ENCODE measurements at places on chromosomes 4 and X.
A peak's percentile ranks its signal among the peaks of the same experiment; 100 is the strongest.

- DNase-seq: no peak
Observed at GRCh38 chrX:72492499-72492898, 80.1 kb downstream of the HDAC8 start.

DNA sequence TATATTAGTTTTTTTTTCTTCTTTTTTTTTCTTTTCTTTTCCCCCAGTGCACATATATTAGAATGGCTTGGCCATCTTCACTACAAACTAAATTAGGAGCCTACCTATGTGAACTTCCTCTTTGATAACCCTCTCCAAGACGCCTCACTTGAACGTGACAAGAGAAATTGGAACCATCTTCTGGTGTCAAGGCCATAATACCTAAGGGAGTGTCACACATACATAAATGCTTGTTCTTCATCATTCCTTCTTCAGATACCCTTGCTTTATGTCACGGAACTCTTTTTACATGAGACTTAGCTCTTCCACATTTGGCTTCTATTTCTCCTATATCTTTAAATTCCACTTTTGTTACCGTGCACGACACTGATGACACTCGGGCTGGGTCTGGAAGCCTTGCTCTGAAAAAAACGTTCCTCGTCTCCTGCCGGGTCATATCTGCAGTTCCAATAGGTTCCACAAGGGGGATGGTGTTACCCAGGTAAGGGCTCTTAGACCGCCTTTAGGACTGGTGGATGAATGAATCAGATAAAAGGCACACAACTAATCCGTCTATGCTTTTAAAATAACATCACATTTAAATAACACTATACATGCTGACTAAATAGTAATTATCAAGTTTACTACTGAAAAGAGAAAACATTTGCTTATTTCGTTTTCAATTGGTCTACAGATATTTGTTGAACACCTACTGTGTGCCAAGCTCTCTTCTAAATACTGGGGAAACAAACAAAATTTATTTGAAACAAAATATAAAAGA, 19.9 kb downstream of the DGAT2L6 start:
- no peak for DNase-seq

DNA sequence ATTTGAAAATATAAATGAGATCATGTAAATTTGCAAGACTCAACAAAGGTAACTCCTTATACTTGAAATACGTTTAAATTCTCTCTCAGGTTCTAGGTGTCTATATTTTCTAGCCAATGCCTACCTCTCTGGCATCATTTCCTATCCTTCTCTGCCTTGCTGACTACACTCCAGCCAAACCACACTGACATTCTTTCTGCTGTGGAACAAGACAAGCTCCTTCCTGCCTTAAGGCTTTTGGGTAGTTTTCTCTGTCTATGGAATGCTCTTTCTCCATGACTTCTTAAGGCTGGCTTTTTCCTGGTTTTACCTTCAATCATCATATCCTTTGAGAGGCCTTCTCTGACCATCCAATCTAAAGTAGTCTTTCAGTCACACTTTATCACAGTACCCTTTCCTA, 201.0 kb downstream of the SPRY1 start:
- DNase-seq: no peak

GRCh38 chr4:88219099-88219498, 60.7 kb upstream of the ABCG2 start:
- DNase-seq: no peak

DNA sequence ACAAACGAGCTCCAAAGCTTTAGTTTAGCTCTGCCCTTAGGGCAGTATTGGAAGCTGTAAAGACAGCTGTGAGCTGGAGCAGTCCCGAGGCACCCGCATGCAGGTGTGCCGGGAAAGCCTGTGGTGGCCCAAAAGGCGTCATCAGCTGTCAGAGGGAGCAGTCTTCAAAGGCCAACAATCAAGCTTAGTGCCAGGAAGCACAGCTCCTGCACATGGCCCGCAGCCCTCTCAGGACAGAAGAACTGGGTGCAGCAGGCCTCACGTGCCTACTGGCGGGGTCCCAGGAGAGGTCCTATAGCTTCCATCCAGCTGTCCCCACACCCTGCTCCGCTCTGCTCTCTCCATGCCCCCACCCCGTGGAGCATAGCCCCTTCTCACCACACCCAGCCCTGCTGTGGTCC, 92.2 kb upstream of the TRIM2 start:
- DNase-seq: no peak

GRCh38 chr4:1191621-1192020, 19.2 kb upstream of the SPON2 start:
- DNase-seq: no peak

DNA sequence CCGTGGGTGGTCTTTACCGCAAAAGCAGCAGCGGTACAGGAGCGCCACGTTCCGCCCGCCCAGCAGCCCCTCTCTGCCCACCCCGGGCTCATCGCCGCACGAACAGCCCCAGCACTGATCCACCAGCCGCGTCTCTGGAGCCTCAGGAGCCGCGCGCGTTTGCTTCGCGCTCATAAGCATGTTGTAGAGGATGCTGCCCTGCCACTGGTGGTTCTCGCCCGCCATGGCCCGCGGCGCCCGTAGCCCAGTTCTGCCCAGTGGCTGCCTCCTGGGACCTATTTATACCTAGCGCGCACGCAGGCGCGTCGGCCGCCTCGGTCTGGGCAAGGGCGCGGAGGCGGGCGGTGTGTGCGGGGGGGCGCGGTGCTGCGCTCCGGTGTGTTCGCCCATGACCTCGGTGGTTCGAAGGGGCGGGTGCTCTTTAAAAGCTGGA, at the start of gene NR0B1:
Gene NR0B1, minus strand, starts transcription at position 252 of the 433 bp plus-strand sequence. Its CDS starts 27 bp downstream, at position 225.
- no peak for DNase-seq

- peak; percentile 30 for DNase-seq
Observed at GRCh38 chr4:72314869-72315268, 254.2 kb downstream of the ADAMTS3 start.

DNA sequence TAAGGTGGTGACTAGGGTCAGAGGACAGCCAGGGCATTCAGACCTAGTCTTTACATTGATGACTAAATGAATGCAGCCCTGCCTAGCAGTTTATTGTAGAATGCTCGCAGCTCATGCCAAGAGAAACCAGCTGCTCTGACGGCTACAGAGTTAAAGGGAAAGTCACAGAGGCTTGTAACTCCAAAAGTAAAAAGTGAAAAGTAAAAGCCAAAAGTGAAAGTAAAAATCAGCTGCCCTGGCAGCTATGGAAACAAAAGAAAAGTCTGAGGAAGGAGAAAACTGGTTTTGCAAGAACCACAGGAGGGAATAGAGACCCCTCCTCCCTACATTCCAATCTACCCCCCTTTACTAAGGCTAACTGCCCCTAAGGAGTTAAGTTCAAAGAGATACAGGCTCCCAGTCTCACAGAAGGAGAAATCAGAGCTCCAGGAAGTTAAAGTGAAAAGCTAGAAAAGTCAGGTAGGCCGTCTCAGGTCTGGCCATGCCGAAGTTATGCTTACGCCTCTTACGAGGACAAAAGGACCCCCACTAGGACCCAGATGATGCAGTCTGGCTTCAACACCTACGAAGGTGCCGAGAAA, 6.0 kb downstream of the GAGE10 start:
- peak; percentile 41 for DNase-seq

DNA sequence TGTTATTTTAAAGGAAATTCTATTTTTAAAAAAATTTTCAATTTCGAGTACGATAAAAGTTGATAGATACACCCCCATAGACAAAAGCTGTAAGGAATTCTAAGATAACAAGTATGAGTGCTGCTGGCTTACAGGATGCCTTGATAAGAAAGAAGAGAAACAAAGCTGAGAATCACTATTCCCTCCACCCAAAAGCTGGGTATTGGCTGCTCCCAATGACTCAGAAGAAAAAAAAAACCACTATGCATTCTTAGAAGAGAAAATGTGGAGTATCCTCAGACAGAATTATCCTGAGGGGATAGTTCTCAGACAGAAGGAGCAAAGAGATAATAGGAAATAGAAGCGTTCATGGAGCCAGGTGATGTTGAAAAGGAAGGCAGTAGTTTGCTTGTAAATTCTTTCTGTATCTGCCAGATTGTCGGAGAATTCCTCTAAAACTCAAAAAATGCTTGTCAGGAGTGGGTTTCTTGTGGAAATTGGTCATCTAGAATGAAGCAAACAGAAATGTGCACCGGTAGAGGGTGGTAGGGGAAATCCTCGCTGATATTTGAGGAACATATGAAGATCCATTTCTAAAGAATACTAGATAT, 217.5 kb upstream of the ADAMTS3 start:
- DNase-seq: no peak

DNA sequence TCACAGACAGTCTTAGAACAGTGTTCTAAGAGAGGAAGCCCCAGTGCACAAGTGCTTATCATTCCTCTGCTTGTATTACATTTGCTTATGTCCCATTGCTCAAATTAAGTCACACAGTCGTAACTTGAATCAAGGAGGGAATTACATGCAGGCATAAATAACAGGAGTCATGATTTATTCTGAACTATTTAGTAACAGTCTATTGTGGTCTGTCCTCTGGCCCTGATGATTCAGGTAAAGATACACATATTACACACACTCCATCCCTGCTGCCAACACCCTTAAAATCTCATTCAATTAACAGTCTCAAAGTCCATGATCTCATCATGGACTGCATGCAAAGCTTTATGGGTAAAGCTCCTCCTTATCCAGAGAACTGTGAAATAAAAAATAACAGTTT, 60.1 kb downstream of the GRIA2 start:
- no peak for DNase-seq

DNA sequence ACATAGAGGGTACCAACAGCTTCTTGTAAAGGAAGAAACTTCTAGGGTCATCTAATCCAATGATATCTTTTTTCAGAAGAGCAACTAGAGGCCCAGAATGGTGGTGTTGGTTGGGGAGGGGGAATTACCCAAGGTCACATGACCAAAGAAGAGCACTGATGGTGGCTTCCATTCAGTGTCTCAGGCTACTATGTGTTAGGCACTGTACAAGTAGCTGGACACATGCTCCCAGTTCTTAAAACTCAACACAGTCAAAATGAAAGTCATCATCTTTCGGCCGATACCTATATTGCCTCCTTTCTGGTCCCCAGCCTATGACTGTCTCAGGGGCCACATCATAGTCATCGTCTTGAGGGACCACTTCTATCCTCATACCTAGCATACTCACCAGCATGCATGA, 88.1 kb downstream of the ARHGAP6 start:
- DNase-seq: no peak

GRCh38 chr4:176540814-176541213, 221.0 kb downstream of the SPCS3 start:
- no peak for DNase-seq

DNA sequence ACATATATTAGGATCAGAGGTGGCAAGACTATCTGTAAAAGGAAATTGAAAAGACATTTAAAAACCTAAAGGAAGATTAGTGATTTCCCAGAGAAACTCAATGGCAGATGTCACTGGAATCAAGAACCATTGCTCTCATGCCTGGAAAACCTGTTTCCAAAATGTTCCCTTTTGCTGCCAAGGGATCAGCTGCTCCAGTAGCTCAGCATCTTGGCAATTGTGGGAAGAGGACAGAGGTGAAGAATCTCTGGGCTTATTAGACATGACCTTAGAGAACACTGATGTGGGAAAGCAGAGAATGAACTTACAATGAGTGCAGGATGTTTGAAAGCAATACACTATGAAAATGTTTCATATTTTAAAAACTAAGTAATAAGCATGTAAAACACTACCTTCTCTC, 98.3 kb downstream of the SHROOM3 start:
- no peak for DNase-seq

DNA sequence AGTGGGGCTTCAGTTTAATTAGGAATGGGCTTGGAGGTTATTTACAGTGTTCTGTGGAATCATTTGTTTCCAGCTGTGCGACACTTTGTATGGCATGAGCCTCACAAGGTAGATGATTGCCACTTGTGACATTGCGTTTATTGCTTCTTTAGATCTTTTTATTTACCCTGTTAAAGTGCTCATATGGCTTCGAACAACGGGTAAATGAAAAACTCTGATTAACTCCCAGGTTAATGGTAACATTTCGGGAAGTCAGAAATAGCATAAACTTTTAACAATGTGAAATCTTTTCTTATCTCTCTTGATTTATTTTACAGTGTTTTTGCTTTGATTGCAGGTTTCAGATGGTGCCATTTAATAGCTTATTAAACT, 494.3 kb downstream of the IDS start:
- no peak for DNase-seq

GRCh38 chr4:121668368-121669162, 28.2 kb downstream of the ANXA5 start:
- DNase-seq: no peak

DNA sequence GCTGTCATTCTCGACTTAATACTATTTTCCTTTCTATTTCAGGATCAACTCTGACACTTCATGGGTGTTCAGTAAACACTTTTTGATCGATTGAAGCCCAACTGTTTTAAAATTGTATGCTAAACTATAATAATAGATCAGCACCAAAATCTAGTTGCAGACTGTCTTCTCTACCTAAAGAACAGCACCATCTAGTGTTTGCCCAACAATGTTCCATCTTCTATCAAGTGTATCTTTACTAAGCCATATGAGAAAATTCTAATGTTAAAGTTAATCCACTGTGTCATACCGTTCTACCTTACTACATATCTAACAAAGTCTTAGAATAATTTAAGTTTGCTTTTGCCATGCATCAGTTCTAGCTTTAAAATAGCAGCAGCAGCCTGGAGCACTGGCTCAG, 113.0 kb upstream of the PRDX4 start:
- no peak for DNase-seq

DNA sequence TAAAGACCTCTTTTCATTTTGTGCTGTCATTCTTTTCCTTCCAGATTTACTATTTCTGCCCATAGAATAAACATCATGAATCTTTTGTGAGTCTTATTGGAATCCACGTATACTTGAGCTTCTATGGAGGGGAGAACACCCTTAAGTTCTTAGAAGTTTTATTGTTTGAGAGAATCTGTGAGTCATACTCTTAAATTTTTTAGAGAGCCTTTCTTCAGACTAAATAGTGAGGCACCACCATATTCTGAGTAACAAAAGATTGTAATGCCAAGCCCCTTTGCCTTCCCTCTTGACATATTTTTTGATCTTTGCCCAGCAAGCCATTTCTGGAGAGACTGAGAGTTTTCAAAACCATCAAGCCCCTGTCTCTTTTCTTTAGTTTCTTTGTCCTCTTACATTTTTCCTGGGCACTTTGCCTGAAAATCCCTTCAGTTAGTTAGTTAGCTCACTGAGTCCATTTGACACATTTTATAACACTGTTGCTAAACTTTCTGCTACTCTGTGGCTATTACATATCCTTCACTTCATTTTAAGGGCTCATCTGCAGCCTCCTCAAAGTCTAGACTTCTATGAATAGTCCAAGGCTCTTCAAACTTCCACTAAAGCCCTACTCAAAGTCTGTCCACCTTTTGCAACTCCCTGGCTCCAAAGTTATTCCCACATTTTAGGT, 65.3 kb upstream of the NDUFC1 start:
- DNase-seq: no peak

- DNase-seq: no peak
Observed at GRCh38 chr4:25076625-25077398, 46.1 kb upstream of the LGI2 start.

- DNase-seq: peak; percentile 24
Observed at GRCh38 chr4:80336582-80336981, 1.1 kb downstream of the CFAP299 start.

GRCh38 chrX:65744965-65745364, 77.5 kb downstream of the MSN start:
- DNase-seq: no peak

DNA sequence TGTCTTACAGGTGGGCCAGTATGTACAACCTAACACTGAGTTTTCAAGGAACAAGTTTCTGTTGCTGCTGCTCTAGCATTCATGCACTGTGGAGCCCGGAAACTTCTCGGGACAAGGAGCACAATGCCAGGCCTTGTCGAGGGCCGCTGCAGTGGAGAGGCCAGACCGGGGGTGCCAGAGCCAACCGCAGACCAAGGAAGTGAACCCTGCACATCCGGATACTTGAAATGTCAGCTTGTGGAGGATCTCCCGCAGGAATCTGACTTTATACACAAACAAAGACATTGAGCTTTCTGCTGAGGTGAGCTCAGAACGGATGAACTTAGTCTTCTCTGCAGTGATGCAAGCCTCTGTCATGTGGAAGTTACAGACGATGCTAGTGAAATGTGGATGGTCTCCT, 99.5 kb downstream of the ZNF827 start:
- no peak for DNase-seq
